ENCODE measurements at places on chromosomes 11 and 22. TPM values are rescaled to one million over a fixed set of nuclear protein-coding genes. Genes with fewer than 3 reads are reported as not detected.

Gene CD3G
- not detected for total RNA-seq

Gene MYBPC3
- not detected for total RNA-seq

Gene OR4C13
- total RNA-seq: not detected

Gene RFPL1
- total RNA-seq: not detected

Gene PANX3
- total RNA-seq: not detected

Gene MYO7A
- 0.09 TPM for total RNA-seq

Gene CCDC90B
- 59.1 TPM for total RNA-seq

Gene MRGPRF
- 29.9 TPM for total RNA-seq

Gene SLC1A2
- 6.5 TPM for total RNA-seq

Gene DAGLA
- total RNA-seq: 1.3 TPM

Gene DNAJC24
- total RNA-seq: 13.4 TPM

Gene OR10V1
- total RNA-seq: not detected

Gene ARHGAP42
- total RNA-seq: 10.5 TPM

Gene P2RX6
- 2.8 TPM for total RNA-seq

Gene TEX12
- 0.28 TPM for total RNA-seq

Gene UPK2
- total RNA-seq: not detected

Gene NRIP3
- 8.0 TPM for total RNA-seq

Gene OR51I1
- total RNA-seq: 0.28 TPM

Gene DNAJB13
- not detected for total RNA-seq

Gene INTS4
- 24.8 TPM for total RNA-seq

Gene SPTBN2
- total RNA-seq: 0.43 TPM

Gene NRGN
- not detected for total RNA-seq

Gene CWC15
- 39.6 TPM for total RNA-seq

Gene GTSE1
- 0.57 TPM for total RNA-seq

Gene BTG4
- total RNA-seq: not detected

Gene CERK
- total RNA-seq: 31.9 TPM

Gene ALDH3B2
- not detected for total RNA-seq

Gene FAM111B
- total RNA-seq: 1.00 TPM

Gene OR52A1
- total RNA-seq: not detected

Gene OR52B4
- not detected for total RNA-seq

Gene MCHR1
- 1.00 TPM for total RNA-seq

Gene NAV2
- 4.1 TPM for total RNA-seq

Gene LRFN4
- 10.7 TPM for total RNA-seq

Gene CARNS1
- total RNA-seq: 0.09 TPM

Gene CRKL
- total RNA-seq: 29.4 TPM

Gene KRTAP5-4
- total RNA-seq: not detected

Gene SLC22A25
- not detected for total RNA-seq

Gene PDXP
- 3.6 TPM for total RNA-seq

Gene CTSW
- not detected for total RNA-seq

Gene AHNAK
- total RNA-seq: 488 TPM

Gene GPHA2
- not detected for total RNA-seq

Gene OR51B4
- total RNA-seq: not detected

Gene HSPB2
- 0.18 TPM for total RNA-seq

Gene DERL3
- 0.14 TPM for total RNA-seq

Gene ESAM
- 0.14 TPM for total RNA-seq

Gene CDC42EP1
- 7.0 TPM for total RNA-seq

Gene SAA4
- total RNA-seq: not detected

Gene H19
- total RNA-seq: 1.7 TPM

Gene LGALS1
- 14,244 TPM for total RNA-seq

Gene NCF4
- not detected for total RNA-seq

Gene RTN4RL2
- 0.09 TPM for total RNA-seq

Gene OSBP
- total RNA-seq: 29.7 TPM

Gene MS4A4A
- not detected for total RNA-seq

Gene MYRF
- total RNA-seq: under 0.01 TPM

Gene PUS3
- total RNA-seq: 13.0 TPM

Gene NPAS4
- not detected for total RNA-seq

Gene ZP1
- 0.55 TPM for total RNA-seq

Gene OR51G2
- total RNA-seq: not detected

All from smooth muscle cell of bladder (primary cell).